ENCODE measurements at places on chromosomes 5 and 9.

DNA sequence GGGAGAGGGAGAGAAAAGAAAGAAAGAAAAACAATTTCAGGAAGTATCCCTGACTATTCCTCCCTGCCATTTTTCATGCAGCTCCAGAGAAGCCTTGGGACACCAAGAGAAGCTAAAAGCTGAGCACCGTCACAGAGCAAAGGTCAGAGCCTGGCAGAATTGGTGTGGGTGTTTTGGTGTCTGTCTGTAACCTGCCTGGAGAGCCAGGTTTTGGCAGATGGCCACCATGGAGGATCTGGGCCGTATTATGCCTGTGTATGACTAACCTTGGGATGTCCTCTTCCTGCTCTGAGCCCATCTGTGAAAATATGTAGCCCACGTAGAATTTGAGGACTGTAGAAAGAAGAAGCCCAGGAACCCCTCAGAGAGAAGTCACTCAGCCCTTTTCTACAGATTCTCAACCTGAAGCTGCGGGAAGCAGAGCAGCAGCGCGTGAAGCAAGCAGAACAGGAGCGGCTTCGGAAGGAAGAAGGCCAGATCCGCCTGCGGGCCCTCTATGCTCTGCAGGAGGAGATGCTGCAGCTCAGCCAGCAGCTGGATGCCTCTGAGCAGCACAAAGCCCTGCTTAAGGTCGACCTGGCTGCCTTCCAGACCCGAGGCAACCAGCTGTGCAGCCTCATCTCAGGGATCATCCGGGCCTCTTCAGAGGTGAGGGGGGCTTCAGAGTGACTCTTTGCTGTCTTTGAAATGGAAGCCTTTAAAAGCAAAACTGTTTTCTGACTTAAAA is 18.8 kb downstream of the GLE1 start:
- DNase-seq: no peak

- no peak for DNase-seq
These were observed 534.6 kb upstream of the BRINP1 start for GRCh38 chr9:119903851-119904250.

DNA sequence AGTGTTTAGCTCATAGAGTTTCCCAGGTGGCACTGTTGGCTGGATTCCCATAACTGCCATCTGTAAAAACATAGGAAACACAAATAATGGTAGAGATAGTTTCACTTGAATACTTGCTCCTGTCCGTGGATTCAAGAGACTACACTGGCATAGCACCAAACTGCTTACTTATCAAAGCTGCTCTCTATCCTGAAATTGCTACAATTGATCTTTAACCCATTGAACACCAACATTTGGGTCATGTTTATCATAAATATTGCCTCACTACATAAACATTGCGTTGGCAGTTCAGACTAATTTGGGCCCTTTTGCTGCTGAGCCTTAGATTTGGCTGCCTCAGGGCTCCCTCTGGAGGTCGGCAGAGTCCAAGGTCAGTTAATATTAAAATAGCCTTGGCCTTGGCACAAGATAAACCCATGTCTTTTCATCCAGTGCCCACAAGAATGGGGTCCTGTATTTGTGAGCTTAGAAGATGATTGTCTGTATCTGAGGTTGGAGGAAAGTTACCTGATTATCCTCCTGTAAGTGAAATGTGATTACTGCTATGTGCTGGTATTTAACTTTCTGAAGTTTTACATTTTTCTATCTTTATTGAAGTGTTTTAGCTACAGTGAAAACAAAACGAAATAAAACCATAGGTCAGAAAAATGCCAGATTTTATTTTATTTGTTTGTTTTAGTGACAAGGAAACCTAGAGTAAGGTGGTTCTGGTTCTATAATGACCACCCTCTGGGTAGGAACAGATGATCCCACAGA is 4.0 kb upstream of the RANBP3L start:
- no peak for DNase-seq

DNA sequence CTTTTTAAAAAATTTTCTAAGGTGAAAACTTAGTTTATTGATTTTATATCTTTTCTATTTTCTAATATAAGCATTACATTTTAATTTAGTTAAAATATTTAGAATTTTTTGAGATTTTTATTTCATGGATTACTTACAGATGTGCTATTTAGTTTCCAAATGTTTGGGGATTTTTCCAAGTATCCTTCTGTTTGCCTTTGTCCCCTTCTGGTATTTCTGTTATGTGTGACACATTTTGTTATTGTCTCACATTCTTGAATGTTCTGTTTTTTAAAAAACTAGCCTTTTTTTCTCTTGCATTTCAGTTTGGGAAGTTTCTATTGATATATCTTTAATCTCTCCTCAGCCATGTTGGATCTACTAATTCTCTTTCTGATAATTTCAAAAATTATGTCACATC is 234.9 kb downstream of the FAM170A start:
- DNase-seq: no peak

- DNase-seq: no peak
These were observed 29.3 kb upstream of the PDE8B start for GRCh38 chr5:77181173-77181572.

- no peak for DNase-seq
These were observed 754.3 kb upstream of the GRAMD2B start for GRCh38 chr5:125668884-125669283.

- DNase-seq: peak; percentile 44
These were observed 7.0 kb upstream of the GADD45G start for GRCh38 chr9:89597711-89598362.

DNA sequence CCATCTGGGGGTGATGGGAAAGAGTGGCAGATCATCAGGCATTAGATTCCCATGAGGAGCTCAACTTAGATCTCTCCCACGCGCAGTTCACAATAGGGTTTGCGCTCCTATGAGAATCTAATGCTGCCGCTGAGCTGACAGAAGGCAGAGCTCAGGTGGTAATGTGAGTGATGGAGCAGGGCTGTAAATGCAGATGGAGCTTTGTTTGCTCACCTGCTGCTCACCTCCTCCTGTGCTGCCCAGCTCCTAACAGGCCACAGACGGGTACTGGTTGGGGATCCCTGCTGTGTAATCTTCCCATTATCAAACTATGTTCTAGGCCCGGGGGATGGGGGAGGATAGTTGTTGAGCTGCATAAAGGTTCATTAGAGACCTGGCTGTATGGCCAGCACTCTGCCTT is 58.4 kb downstream of the UGCG start:
- DNase-seq: no peak

DNA sequence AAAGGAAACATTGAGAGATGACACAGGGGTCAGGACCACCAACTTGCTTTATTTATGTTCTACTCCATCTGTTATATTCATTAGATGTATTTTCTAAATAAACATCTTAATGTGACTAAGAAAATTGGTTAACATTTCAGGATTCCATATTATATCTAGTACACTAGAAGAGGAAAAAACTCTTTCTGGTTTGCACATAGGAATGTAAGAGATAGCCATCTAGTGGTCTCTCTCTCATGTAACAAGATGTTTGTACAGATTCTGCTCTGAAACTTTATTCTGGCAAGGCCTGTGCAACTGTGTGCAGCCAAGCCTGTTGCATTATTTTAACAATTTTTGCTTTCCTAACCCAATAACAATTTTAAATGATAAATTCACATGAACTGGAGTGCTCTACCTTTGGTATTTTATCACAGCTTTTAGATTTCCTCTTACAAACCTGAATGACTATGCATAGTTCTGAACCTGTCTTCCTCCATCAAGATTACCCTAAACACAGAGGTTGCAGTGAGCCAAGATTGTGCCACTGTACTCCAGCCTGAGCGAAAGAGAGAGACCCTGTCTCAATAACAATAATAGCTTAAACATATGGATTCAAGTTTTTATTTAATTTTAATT is 148.2 kb downstream of the GIN1 start:
- DNase-seq: no peak

- no peak for DNase-seq
These were observed 29.8 kb upstream of the TIFAB start for GRCh38 chr5:135481909-135482311.

DNA sequence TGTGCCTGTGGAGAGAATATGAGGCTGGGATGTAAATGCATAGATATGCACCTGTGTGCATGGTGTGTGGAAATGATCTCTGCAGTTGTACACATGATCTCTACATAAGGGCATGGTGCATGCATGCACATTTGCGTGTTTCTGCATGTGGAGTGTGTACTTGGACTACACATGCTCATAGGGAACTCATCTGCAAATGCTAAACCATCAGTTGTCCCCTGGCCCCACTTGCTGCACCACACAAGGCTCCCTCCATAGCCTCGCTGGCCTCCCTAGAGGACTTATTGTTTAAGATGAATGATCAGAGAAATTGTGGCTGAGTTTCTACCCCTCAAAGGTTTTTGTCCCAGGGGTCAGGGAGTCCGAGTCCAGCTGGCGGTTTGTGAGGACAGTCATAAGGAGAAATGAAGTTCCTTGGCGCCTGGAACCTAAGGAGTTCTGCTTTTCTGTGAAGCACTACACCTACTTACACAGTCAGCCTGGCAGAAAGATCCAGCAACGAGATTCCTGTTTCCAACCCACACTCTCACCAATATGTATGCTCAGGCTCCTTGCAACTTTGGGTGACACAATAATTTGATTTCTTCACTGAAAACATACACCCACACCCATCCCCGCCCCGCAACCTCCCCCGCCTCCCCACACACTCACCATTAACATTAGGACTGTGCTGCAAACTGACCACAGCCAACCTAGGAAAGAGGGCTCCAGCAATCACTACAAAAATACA is 79.9 kb upstream of the CPEB4 start:
- DNase-seq: no peak

DNA sequence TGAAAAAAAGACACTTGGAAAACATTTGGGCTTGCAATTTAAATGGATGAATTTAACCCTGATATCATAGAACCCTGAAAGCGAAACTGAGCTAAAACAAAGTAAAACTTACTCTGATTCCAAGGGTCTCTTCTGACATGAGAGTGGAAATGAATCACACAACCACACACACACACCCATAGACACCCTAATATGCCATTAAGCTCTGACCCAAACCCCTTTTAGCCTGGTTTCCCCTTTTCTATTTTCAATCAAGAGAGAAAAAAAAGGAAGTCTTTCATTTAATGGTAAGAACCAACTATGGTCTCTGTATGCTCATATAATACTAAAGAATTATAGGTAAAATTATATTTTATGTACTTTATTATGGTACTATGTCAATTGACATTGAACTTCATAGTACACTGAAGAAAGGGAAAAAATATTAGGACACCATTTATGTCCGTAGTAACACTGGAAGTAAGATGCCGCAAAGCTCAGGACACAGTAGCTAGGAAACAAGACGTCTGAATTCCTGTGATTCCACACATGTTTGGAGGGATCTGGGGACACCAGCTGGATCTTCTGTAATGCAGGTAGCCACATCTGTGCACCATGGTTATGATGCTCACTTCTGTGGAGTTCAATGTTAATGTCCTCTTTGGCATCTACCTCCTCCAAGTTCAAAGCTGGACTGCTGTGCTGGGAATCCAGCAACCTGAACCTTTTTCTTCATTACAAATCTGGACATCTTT is 95.8 kb downstream of the PCSK1 start:
- DNase-seq: no peak

DNA sequence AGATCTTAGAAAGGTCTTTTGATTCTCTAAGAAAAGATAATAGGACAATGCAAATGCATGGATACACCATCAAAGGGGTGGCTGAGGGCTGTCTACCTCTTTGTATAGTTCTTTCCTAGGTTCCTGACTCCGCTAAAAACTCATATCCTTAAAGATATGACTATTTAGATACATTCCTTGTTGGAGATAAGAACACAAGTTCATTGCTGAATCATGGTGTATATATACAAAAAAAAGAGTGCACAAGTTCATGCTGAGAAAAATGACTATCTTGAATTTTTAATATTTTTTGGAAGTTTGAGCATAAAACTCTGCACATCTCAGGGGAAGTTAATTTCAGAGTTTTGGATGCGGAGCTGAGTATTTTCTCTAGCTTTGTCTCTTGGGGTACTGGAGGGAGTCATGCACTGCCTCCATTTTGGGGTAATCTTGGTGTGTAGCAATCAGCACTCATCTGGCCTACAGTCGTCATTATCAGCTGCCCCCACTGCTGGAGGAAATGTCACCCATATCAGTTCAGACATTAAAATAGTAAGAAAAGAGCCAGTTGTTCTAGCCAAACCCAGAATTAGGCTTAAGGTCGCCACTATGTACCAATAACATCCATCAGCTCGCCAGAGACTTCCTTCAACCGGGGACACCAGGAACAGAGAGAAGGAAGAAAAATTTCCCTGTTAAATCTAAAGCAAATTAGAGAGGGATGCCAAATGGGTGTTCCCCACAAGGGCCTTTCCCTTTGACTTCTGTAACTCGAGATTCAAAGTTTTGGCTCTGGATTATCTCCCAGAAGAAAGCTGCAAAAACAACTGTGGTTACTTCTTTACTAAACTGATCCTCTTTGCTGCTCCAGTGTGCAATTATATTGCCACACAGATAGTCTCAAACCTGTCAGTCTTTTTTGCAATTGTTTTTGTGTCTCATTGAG is 49.0 kb downstream of the PTTG1 start:
- no peak for DNase-seq

DNA sequence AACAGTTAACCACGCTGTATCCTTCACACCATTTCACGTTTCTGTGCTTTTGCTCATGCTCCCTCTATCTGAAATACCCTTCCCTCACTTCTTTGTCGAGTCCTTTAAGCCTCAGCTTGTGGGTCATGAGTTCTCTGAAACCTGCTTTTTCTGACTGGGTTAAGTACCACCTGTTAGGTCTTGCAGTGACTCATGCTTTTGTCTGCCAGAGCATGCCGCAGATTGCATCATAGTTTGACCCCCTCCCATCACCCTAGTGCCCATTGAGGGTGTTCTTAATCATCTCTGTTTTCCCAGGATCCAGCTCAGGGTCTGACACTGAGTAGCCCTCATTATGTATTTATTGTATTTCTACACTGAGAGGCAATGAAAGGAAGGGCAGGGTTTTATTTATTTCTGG is 190.2 kb downstream of the ASTN2 start:
- no peak for DNase-seq

DNA sequence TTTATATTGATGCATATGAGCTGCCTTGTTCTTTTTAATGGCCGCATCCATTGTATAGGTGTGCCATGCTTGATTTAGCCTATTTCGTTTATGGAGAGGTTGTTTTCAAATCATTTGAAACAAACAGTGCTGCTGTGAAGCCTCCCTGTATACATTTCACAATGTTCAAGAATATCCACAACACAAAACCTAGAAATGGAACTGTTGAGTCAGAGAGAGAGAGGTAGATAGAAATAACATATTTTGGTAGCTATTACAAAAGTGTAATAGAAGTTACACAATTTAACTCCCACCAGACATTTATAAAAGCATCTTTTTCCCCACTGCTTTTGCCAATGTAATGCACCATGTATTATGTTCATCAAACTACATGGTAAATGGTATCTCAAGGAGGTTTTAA is 82.0 kb downstream of the FRMD3 start:
- DNase-seq: no peak

GRCh38 chr5:166906991-166907713 is 1384.3 kb upstream of the WWC1 start:
- no peak for DNase-seq

GRCh38 chr9:108861464-108861863 is 602 bp upstream of the ACTL7A start:
- no peak for DNase-seq

Measured in activated T-cell treated with anti-CD3 and anti-CD28 coated beads, Interleukin-2, amount 50 U/mL, for 1 hour (primary cell).